ENCODE measurements at places on chromosomes 11 and 22.

DNA sequence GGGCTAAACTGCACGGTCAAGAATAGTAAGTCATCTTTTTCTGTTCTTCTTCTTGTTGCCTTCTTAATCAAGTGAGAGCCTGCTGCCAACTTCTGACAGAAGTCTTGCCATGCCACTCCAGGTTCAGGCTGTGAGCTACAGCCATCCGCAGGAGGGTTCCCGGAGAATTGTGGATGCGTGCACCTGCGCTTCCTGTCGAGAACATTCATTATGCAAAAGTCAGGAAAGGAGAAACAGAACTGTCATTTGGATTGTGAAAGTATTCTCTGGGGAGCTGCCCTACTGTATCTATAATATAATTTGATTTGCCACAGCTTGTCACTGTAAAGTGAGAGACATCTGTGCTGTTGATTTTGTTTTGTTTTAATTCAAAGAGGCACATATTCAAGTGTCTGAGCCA is 12.3 kb downstream of the IL17RA start:
- no peak for DNase-seq

GRCh38 chr22:48083502-48083901 is 1321.1 kb downstream of the TBC1D22A start:
- no peak for DNase-seq

DNA sequence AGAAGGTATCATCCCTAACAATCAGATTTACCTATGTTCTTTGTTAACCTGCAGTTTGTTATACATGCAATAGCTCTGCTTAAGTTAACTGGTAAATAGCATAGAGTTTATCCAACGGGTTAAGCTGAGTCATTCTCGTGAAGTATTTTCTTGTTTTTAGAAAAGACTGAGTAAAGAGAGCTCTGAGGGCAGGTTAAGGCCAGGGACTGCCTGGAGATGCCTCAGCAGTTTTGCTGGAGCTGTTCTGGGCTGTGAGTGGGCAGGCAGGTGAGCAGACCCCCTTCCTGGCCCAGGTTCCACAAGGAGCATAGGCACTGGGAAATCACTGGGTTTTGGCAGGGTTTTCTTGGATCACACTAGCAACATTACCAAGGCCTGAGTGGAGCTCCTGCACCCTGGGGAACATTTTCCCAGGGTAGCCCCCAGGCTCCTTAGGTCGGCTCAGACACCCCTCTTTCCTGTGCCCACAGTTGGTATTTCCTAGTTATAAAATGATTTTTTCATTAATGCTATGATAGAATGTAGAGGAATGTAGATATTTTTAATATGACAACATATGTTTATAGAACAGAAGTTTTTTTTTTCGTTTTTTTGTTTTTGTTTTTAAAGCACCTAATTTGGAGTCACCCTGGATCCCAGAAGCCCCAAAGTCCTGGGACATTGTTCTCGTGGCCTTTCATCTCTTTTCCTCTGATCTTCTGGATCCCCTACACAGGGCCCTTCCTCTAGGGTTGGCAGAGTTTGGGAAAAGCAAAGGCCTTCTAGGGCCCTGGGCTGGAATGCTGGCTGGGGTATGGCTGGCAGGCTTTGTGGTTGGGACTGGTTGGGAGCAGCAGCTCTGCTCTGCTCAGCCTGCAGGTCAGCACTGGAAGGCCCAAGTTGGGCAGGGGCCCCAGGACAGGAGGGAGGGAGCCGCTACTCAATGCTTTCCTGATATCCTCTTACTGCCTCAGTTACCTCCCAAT is 26.7 kb downstream of the IRAG1 start:
- DNase-seq = no peak

DNA sequence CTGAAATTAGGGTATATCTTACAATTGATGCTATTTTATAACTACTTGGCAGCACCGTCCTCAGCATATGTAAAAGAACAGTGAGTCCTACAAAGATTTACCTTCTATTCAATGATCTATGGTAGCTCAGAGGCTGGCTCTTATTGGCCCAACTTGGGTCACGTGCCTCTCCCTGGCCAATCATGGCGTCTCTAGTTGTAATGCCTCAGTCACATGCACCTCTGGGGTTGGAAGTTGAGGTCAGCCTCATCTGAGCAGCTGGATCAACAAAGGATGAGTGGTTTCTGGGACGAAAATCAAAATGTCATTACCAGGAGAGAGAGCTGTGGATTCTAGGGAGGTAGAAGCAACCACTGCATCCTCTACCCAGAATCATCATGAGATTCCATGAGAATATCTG is 22.9 kb upstream of the ASPHD2 start:
- peak; percentile 96 for DNase-seq

DNA sequence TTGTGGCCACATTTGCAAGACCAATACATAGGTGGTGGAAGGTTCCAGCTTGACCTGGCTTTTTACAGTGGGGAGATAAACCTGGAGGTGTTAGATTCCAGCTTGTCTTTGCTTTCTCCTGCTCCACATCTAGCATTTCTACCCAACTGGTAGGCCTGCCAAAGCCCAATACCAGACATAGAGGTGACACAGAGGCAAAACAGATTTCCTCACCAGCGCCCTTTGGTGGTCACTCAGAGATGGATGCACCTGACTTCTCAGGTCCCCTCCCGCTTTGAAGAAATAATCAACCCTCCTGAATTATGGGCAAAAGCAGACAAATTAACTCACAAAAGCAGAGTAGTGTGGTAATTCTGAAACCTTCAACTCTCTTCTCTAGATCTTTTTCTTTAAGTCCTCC is 1356.2 kb downstream of the FAM181B start:
- DNase-seq = no peak

DNA sequence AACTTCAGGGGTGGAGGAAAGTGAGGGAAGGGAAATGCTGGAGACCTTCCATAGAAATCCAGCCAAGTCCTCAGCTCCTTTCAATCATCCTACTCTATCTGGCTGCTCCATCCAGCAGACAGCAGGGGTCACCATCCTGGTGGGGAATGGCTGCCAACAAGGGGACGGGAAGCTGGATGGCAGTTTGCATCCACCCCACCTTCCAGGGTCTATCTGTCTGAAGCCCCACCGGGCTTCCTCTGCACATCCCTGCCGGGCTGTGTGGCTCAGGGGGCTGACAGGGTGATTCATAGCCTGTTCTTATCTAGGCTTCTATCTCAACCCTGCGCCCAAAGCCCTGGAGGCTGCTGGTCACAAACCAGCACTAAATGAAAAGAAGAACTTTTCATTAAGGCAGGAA is 1.1 kb downstream of the SYTL2 start:
- DNase-seq = no peak

Measured in NCI-H1092 (cell line).